ENCODE measurements at places on chromosomes 4 and X. TPM values are rescaled to one million over a fixed set of nuclear protein-coding genes. Genes with fewer than 3 reads are reported as not detected.

DNA sequence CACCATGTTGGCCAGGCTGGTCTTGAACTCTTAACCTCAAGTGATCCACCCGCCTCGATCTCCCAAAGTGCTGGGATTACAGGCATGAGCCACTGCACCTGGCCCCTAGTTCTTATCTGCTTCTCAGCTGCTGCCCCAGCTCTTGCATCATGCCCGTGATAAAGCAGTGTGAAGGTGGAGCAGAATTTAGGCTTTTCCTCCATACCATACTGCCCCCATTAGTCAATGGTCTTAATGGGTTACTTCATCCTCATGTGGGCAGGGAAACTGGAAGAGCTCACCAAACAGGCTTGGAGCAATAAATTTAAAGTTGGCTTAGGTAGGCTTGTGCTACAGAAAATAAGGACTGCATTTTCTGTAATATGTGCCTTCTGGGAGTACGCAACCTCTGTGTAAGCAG is 636.9 kb upstream of the BOD1L1 start:
- DNase-seq: no peak
- H3K27ac ChIP-seq: no peak overlapping the region
- H3K4me3 ChIP-seq: no peak overlapping the region
- H3K27me3 ChIP-seq: no peaks in the 10 kb centered on the region

DNA sequence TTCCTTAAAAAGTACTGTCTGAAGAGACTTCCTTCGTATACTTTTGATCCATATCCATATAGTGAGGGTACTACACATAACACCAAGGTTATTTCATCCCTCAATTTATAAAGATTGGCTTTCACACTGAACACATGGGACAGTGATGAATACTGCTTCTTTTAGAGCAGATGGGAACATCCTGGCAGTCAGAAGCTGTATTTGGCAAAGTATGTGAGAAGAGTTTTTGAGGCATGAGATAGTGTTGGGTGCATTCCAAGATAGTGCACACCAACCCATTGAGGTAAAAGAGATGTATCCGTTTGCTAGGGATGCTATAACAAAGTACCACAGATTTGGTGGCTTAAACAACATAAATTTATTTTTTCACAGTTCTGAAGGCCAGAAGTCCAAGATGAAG is 141.1 kb downstream of the MOSPD2 start:
- DNase-seq: no peak
- no peaks in the 10 kb centered on the region for H3K4me1 ChIP-seq
- no peak overlapping the region for H3K27ac ChIP-seq
- H3K27me3 ChIP-seq: no peaks in the 10 kb centered on the region
- H3K4me3 ChIP-seq: no peak overlapping the region
- H3K36me3 ChIP-seq: no peaks in the 10 kb centered on the region

- H3K4me1 ChIP-seq: peaks cover 4% of the 10 kb centered on the region
- peaks cover 16% of the 10 kb centered on the region for H3K27me3 ChIP-seq
- DNase-seq: no peak
- H3K27ac ChIP-seq: no peak overlapping the region
These were observed 23.9 kb upstream of the CXCL13 start for GRCh38 chr4:77581724-77582123.

GRCh38 chr4:168853770-168854169 is 156.3 kb downstream of the CBR4 start:
- no peaks in the 10 kb centered on the region for H3K36me3 ChIP-seq
- no peak overlapping the region for H3K4me3 ChIP-seq
- H3K27ac ChIP-seq: no peak overlapping the region
- peaks cover 3% of the 10 kb centered on the region for H3K27me3 ChIP-seq

GRCh38 chr4:186931519-186931918 is 207.9 kb upstream of the FAT1 start:
- H3K27ac ChIP-seq: no peak overlapping the region
- H3K4me3 ChIP-seq: no peak overlapping the region
- no peaks in the 10 kb centered on the region for H3K4me1 ChIP-seq
- H3K36me3 ChIP-seq: peaks cover 3% of the 10 kb centered on the region

GRCh38 chrX:76148041-76148665 is 24.7 kb upstream of the PBDC1 start:
- H3K27ac ChIP-seq: peak overlapping the region; percentile 98
- H3K4me1 ChIP-seq: peaks cover 10% of the 10 kb centered on the region
- DNase-seq: no peak
- peak overlapping the region; percentile 84 for H3K4me3 ChIP-seq

GRCh38 chr4:53941331-53941730 is 123.1 kb downstream of the CHIC2 start:
- H3K27me3 ChIP-seq: no peaks in the 10 kb centered on the region
- H3K27ac ChIP-seq: no peak overlapping the region
- no peak overlapping the region for H3K4me3 ChIP-seq
- H3K36me3 ChIP-seq: no peaks in the 10 kb centered on the region

DNA sequence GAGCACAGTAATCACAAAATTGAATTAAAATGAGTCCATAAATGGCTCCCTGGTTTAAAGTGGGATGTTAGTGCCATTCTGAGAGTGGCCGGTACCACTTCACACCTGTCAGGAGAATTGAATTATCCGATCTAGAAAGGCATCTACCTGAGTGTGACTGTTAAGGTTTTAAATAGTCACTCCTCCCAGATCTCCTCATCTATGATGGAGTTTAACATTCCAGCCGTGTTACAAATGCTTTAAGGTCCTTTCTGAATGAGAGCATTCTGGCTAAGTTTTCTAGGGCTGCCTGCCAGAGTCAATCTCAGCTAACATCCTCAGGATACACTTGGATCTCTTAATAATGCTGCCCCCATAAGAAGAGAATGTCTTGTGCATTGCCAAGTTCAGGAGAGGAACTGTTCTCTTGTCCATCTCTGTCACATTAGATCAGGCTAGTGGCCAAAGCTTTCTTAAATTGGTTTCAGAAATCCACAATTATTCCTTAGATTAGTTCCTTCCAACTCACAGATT is 231.1 kb downstream of the SLC39A8 start:
- no peaks in the 10 kb centered on the region for H3K4me1 ChIP-seq
- no peaks in the 10 kb centered on the region for H3K27me3 ChIP-seq
- no peak overlapping the region for H3K27ac ChIP-seq

DNA sequence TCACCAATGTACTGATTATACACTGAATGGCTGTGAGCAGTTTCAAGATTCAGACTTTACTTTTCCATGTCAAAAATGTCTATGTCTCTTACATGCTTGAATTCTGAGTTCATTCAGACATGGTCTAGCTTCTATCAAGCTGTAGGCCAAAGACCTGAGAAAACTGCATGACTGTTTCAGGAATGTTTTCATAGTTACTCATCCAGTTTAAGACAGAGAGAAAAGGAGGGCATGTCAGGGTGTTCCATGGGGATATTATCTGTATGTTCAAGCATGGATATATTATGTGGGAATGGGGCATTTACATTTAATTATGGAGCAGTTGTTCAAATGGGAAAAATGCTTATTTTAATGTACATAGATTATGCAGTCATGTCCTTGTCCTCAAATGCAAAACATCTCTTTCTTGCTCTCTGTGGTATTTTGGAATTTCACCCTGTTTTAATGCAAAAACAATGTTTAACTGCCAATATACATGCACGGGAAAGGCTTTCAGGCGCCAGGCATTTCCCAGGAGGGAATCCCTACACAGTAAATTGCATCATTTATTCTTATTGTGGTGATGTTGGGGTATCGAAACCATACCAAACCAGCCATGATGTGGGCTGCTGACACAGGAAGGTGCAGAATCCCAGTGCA is 429.1 kb upstream of the INTU start:
- H3K4me3 ChIP-seq: no peak overlapping the region
- H3K4me1 ChIP-seq: no peaks in the 10 kb centered on the region
- DNase-seq: no peak
- no peaks in the 10 kb centered on the region for H3K27me3 ChIP-seq
- H3K27ac ChIP-seq: peak overlapping the region; percentile 43
- no peaks in the 10 kb centered on the region for H3K36me3 ChIP-seq

- H3K4me1 ChIP-seq: no peaks in the 10 kb centered on the region
- peaks cover 8% of the 10 kb centered on the region for H3K27me3 ChIP-seq
- no peak overlapping the region for H3K4me3 ChIP-seq
- no peak for DNase-seq
- no peaks in the 10 kb centered on the region for H3K36me3 ChIP-seq
These were observed 16.6 kb downstream of the ENPEP start for GRCh38 chr4:110492522-110492921.

- no peaks in the 10 kb centered on the region for H3K27me3 ChIP-seq
- no peak for DNase-seq
- H3K4me1 ChIP-seq: no peaks in the 10 kb centered on the region
- no peaks in the 10 kb centered on the region for H3K36me3 ChIP-seq
- no peak overlapping the region for H3K27ac ChIP-seq
- H3K4me3 ChIP-seq: no peak overlapping the region
These were observed 92.9 kb downstream of the ANK2 start for GRCh38 chr4:113142351-113142750.

DNA sequence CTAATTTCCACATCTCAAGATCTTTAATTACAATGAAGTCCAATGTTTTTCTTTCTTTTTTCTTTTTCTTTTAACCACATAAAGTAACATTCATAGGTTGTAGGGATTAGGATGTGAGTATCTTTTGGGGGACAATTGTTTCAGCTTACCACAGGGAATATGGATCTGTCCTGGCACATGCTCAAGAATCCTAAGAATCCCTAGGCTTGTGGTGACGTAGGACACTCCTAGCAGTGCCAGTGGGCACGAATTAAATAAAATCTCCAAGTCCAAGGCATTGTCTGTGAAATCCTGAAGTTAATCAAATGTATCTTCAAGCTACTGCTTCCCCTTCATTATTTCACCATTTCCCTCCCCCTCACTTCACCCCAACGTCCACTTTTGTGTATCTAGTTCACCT is 2.6 kb upstream of the LAS1L start:
- H3K27ac ChIP-seq: no peak overlapping the region
- no peak overlapping the region for H3K4me3 ChIP-seq
- H3K4me1 ChIP-seq: peaks cover 8% of the 10 kb centered on the region
- DNase-seq: no peak

GRCh38 chr4:51885363-51885762 is 42.4 kb downstream of the DCUN1D4 start:
- H3K4me3 ChIP-seq: no peak overlapping the region
- H3K27me3 ChIP-seq: no peaks in the 10 kb centered on the region
- no peaks in the 10 kb centered on the region for H3K4me1 ChIP-seq
- DNase-seq: no peak
- no peak overlapping the region for H3K27ac ChIP-seq
- peaks cover 22% of the 10 kb centered on the region for H3K36me3 ChIP-seq

- H3K4me1 ChIP-seq: no peaks in the 10 kb centered on the region
- no peak overlapping the region for H3K27ac ChIP-seq
- H3K36me3 ChIP-seq: no peaks in the 10 kb centered on the region
- DNase-seq: no peak
- H3K4me3 ChIP-seq: no peak overlapping the region
- no peaks in the 10 kb centered on the region for H3K27me3 ChIP-seq
These were observed 543.1 kb downstream of the TRIML1 start for GRCh38 chr4:188682321-188682720.

- H3K27me3 ChIP-seq: no peaks in the 10 kb centered on the region
- H3K4me1 ChIP-seq: no peaks in the 10 kb centered on the region
- no peak overlapping the region for H3K27ac ChIP-seq
- H3K4me3 ChIP-seq: no peak overlapping the region
- DNase-seq: no peak
- H3K36me3 ChIP-seq: no peaks in the 10 kb centered on the region
These were observed 20.3 kb downstream of the APOO start for GRCh38 chrX:23887451-23887850.

GRCh38 chr4:52892880-52893279 is 30.8 kb downstream of the RASL11B start:
- no peak for DNase-seq
- peak overlapping the region; percentile 11 for H3K27ac ChIP-seq
- H3K36me3 ChIP-seq: peaks cover 9% of the 10 kb centered on the region
- no peaks in the 10 kb centered on the region for H3K27me3 ChIP-seq
- H3K4me1 ChIP-seq: no peaks in the 10 kb centered on the region

DNA sequence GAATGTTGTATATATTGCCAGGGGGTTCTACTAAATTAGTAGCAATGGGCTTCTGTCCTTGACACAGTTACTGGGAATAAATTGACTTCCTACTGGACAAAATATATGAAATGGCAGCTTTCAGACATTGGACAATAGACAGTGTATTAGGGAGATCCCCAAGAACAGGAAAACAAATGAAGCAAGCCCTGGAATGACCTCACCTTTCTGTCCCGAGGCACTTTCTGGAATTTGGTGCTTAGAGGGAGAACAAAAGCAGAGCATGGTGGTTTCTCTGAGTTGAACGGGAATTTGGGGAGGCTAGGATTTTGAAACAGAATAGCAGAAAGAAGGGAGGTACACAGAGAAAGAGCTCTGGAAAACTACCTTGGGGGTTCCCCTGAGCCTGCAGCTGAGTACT is 187.7 kb upstream of the MAGEB2 start:
- no peaks in the 10 kb centered on the region for H3K36me3 ChIP-seq
- H3K27me3 ChIP-seq: no peaks in the 10 kb centered on the region

The RGN gene
- polyA plus RNA-seq: not detected

The RIPPLY1 gene
- not detected for polyA plus RNA-seq

The ITM2A gene
- 99.9 TPM for polyA plus RNA-seq

The SCML2 gene
- 0.74 TPM for polyA plus RNA-seq

The REELD1 gene
- not detected for polyA plus RNA-seq

The MTTP gene
- not detected for polyA plus RNA-seq

The MID2 gene
- polyA plus RNA-seq: 0.53 TPM

The UGT2A1 gene
- polyA plus RNA-seq: not detected

The PTPN13 gene
- polyA plus RNA-seq: not detected

The CCKAR gene
- polyA plus RNA-seq: not detected

The NKRF gene
- 4.2 TPM for polyA plus RNA-seq

The PASD1 gene
- polyA plus RNA-seq: not detected

Measured in naive B cell (primary cell).